Muscle of back (tissue), 13 donors: ENCODE measurements at places on chromosomes 12 and 14. TPM values are rescaled to one million over a fixed set of nuclear protein-coding genes. Genes with fewer than 3 reads are reported as not detected.

KRT3 gene
- not detected for polyA plus RNA-seq

KRT75 gene
- polyA plus RNA-seq, result 0.25 TPM

PPTC7 gene
- 12.0 TPM for polyA plus RNA-seq

CARMIL3 gene
- polyA plus RNA-seq, result 0.18 TPM

CPNE8 gene
- 8.3 TPM for polyA plus RNA-seq

MYH7 gene
- polyA plus RNA-seq, result 327 TPM

LTBP2 gene
- 9.6 TPM for polyA plus RNA-seq

PTPRO gene
- 1.8 TPM for polyA plus RNA-seq

KCNA5 gene
- polyA plus RNA-seq, result 2.3 TPM

RFC5 gene
- 13.2 TPM for polyA plus RNA-seq

OS9 gene
- 161 TPM for polyA plus RNA-seq

TMEM132C gene
- polyA plus RNA-seq, result 4.1 TPM

KLRG1 gene
- polyA plus RNA-seq, result 3.3 TPM

GAS2L3 gene
- 28.5 TPM for polyA plus RNA-seq
